ENCODE measurements at places on chromosomes 3 and 15.

DNA sequence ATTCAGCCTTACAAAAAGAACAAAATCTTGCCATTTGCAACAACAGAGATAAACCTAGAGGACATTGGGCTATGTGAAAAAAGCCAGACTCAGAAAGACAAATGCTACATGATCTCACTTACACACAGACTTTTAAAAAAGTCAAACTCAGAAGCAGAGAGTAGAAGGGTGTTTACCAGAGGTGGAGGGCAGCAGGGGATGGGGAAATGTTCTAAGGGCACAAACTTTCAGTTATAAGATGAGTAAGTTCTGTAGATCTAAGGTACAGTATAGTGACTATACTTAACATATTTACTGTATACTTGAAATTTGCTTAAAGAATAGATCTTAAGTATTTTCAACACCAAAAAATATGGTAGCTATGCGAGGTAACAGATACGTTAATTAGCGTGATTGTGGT, 3.0 kb downstream of the MYEF2 start:
- DNase-seq, result no peak

DNA sequence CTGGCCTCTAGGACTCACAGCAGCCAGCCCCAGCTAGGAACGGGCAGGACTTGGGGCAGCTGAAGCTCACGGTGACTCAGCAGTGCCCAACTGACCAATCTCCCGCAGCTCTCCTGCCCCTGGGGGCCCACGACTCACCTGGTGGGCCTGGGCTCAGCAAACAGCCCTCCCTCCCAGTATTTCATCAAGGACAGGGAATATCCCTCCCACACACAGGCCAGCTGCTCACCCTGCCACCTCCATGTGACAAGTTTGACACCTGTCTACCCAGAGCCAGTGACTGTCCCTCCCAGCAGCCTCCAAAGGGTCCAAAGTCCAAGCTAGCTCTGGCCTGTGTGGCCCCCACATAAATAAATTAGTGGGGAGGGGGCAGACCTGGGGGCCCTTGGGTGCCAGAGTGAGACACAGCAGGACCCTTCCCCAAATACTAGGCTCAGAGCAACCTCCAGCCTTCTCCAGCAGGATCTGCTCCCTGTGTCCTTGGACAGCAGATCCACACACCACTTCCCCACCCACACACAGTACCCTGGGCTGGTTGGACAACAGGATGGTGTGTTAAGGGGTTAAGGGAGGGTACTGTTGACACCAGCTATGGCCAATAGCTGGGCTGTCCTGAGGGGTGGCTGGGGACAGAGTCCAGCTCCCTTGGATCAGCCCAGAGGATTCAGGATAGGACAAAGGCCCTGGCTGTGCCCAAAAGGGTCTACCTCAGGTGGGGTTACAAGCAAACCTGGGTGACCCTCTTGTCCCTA, 4.3 kb downstream of the GNAT1 start:
- DNase-seq, result no peak

- DNase-seq, result no peak
Observed at GRCh38 chr3:108222853-108223565, 785 bp upstream of the IFT57 start.

DNA sequence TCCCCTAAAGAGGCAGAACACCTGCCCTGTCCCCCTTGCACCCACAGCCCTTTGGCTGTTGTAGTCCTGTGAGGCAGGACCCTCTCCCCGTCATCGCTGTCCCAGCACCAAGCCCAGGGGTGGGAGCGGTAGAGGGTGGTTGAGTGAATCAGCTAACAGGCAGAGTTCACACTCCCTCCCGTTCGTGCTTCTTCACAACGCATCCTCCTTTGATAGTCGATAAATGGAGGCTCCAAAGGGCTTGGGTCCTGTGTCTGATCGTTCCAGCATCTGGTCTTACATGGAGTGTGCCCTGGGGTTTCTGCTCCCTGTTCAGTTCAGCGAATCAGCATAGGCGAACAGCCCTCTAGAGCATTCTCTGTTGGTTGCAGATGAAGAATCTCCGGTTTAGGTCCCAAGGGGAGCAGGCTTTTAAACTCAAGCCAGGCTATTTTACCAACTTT, 820 bp upstream of the HMCES start:
- DNase-seq, result peak; percentile 49

- DNase-seq, result no peak
Observed at GRCh38 chr3:19540464-19540863, 392.2 kb downstream of the KCNH8 start.

DNA sequence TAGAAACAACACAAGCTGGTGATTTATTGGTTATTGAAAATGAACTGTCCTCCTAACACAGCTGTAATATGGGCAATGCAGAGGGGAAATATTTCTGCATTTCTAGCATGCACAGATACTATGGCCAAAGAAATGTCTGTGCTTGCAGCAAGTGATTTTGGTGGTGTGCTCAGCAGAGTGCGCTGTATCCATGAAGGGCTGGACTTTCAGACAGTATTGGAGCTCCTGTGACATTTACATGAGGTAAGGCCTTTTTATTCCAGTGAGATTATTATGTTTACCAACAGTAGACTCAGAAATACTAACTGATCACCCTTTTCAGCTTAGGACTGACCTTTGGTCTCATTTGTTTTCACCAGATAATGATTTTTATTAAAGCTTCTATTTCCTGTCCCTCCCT, 1302.6 kb upstream of the EPHA6 start:
- no peak for DNase-seq

DNA sequence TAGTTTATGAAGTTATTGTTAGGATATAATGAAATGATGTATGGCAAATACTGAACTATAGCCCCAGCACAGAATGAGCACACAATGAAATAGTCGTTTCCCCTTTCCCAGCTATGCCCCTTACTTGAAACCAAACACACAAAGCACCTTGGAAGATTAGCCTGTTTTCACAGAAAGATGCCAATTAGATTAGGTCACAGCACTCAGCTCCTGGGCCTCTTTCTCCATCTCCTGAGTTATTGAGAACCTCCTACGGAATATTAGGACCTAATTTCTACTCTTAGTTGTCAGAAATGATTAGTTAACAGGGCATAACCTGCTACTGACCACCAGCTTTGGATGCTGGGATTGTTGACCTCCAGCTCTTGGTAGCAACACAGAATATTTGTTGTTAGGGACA, 269.4 kb upstream of the ROPN1 start:
- no peak for DNase-seq

- DNase-seq, result no peak
Observed at GRCh38 chr15:41020311-41020710, 67.0 kb downstream of the CHAC1 start.

- DNase-seq, result peak; percentile 86
Observed at GRCh38 chr3:73611176-73611575, 13.6 kb downstream of the PDZRN3 start.

- DNase-seq, result no peak
Observed at GRCh38 chr3:45541326-45542321, 52.9 kb upstream of the LIMD1 start.

GRCh38 chr3:180036092-180036670, 556 bp downstream of the PEX5L start:
- DNase-seq, result no peak

GRCh38 chr3:160403028-160403545, 3.6 kb downstream of the SMC4 start:
- DNase-seq, result no peak

DNA sequence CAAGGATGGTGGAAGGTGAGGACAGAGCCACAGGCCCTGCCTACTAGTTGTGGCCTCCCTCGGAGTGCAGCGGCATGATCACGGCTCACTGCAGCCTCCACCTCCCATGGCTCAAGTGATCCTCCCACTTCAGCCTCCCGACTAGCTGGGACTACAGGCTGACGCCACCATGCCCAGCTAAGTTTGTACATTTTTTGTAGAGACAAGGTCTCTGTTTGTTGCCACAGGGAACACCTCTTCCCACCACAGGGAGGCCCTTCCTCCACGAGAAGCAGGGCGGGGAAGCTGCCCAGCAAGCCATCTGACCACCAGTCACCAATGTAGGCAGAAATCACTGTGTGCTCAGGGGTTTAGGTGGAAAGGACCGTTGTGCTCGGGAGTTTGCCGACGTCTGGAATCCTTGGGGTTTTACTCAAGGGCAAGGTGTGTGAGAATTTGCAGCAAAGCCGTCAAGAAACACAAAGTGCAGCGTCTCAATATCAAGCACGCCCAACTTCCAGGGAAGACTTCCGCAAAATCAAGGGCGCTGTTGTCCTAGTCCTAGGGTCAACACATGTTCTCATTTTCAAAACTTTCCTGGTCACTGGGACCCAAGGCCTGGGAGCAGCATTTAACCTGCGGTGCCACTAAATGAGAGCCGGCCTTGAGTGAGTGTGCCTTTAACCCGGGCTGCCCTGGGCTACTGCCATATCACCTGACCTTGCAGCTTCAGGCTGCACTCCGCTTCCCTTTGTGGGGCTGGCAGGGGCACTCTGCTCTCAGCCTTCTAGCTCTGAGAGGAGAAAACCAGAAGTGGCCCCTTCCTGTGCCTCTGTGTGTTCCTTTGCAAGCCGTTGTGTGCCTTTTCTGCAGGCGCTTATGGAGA, 65.7 kb downstream of the SLC12A8 start:
- DNase-seq, result no peak

- peak; percentile 22 for DNase-seq
Observed at GRCh38 chr3:71949442-71949841, 164.5 kb upstream of the PROK2 start.

- no peak for DNase-seq
Observed at GRCh38 chr3:170002879-170003278, 34.9 kb upstream of the GPR160 start.

DNA sequence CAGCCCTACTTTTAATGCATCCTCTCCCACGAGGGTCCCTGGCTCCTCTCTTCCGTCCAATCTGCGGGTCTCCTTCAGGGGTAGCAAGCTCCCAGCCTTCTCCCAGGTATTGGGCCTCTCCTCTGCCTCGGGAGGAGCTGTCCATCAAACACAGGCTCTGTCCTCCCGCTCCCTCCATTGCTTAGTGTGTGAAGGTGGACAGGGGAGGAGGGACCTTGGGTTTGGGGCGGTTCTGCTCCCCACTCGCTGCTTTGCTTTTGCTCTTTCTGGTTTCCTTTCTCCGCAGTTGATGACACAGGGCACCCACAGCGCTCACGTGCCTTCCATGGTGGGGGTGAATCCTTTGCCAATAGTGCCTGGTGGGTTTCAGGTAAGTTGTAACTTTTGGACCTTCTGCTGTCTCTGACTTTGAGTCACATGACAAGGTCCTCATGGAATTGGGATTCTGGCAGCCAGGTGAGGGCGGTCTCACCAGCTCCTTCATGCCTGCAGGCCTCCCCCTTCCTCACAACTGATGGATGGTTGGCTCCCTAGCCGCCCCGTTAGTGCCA, 18.9 kb downstream of the MUC20 start:
- DNase-seq, result no peak

GRCh38 chr15:40782609-40783227, 12.9 kb downstream of the C15orf62 start:
- DNase-seq, result no peak

GRCh38 chr3:120469440-120469839, 18.6 kb upstream of the FSTL1 start:
- DNase-seq, result peak; percentile 75

GRCh38 chr15:57806003-57806402, 99.5 kb downstream of the POLR2M start:
- DNase-seq, result no peak

DNA sequence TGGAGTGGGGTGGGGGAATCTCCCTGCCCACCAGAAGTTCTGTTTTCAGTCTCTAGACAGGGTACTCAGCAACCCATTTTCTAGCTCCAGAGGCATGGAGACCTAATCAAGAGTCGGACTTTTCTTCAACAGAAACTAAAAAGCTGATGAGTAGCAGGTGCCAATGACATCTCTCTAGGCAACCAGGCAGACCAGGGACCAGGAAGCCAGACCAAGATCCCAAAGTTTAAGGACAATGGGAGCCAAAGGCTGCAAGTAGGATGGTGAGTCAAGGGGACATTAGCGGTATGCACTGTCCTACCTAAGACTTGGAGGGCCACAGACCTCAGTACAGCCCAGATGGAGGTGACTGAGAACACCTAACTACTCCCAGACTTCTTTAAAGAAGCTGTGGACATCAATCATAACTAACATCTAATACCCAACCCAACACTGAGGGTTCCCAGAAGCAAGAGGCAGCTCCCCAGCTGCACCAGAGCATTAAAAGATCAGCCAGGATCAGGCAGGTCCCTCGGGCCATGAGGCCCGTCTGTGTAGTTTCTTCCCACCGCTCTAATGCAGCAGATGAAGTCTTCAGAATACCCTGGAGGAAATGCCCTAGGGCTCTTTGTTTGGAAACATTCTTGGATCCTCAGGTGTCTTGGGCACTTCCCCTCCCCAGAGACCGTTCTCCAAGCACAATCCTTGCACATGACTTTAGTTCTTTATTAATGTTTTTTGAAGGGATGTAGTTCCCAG, 979 bp downstream of the CCDC71 start:
- no peak for DNase-seq

- DNase-seq, result no peak
Observed at GRCh38 chr3:129633751-129634481, 27.4 kb upstream of the PLXND1 start.

DNA sequence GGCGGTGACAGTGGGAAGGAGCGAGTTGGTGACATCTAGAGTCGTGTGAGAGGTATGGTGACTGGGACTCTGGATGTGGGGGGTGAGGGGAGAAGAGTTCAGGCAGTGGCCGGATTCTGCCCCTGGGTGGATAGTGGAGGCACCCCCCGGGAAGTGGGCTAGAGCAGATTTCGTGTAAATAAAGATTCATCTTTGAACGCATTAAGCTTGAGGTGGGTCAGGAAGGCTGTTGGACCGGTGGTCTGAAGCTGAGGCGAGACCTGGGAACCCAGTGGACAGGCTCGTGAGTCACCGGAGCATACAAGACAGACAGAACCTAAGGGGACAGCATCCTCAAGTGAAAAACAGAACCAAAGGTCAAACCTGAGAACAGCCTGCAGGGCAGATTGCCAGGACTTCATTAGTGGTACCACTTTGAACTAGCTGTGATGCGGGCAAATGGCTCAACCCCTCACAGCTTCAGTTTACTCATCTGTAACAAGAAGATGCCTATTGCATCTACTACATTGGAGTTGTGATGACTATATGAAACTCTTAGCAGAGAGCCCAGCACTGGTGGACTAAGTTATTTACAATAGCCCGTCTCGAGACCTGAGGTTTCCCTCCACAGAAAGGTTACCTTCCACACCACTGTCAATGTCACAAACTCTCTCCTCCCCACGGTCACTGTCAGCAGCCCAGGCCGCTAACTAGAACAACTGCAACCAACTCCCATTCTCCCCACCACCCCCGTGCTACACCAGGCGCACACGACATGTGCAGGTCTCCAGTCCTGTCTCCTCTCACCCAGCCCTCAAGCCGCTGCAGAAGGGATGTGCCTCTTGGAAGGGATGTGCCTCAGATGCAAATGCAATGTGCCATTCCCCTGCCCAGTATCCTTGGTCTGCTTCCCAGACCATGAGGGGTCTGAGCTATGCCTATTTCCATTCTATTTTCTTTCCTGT, 901 bp upstream of the CLN6 start:
- no peak for DNase-seq

GRCh38 chr15:65916041-65916663, 46.9 kb downstream of the RAB11A start:
- no peak for DNase-seq

DNA sequence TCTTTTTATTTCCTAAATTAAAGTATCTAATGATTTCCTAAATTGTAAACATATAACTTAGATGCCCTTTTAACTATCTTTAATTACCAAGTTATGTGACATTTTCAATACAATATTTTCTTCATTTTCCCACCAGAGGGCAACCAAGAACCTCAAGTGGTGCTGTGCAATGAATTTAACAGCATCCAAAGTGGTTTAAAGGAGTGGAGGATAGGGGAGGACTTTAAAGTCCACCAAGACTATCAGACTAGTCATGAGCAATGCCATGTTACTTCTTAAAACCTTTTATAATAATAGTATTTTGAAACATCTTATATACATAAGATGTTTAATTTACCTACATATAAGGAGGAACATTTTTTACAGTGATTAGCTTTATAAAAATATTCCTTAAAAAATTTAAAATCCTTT, 74.4 kb downstream of the DLG1 start:
- peak; percentile 68 for DNase-seq

All from fibroblast of skin of scalp (primary cell).